ENCODE measurements at places on chromosomes 3 and 15.

DNA sequence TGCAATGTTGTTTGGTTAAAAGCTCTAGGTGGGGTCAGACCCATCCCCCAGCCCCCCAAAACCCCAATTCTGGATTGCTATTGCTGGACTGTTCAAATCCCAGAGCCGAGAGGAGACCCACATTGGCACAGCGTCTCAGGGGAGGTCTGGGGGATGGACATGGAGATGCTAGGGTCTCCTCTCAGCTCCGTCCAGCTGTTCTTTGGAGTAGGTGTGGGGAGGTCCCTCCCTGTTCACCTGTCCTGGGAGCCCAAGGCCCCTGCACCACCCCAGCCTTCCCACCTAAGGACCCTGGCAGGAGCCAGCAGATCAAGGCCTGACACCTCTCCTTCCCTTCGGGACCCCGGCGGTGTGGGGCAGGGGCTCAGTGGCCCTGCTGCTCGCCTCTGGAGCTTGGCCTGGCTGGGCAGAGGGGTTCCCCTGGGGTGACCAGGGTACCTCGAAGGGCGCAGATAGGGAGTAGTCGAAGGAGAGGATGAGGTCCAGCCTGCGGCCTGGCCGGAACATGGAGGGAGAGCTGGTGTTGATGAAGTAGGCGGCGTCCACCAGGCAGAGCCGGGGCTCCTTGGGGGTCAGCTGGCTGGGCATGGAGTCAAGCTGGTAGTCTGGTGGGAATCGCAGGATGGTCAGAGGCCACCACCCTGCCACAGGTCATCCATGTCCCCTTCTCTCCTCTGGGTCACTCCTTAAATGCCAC lies 23.9 kb downstream of the PLA2G4D start:
- no peak for DNase-seq
- H3K27ac ChIP-seq = no peak overlapping the region
- H3K27me3 ChIP-seq = peaks cover 27% of the 10 kb centered on the region
- H3K4me3 ChIP-seq = no peak overlapping the region
- H3K4me1 ChIP-seq = no peaks in the 10 kb centered on the region

DNA sequence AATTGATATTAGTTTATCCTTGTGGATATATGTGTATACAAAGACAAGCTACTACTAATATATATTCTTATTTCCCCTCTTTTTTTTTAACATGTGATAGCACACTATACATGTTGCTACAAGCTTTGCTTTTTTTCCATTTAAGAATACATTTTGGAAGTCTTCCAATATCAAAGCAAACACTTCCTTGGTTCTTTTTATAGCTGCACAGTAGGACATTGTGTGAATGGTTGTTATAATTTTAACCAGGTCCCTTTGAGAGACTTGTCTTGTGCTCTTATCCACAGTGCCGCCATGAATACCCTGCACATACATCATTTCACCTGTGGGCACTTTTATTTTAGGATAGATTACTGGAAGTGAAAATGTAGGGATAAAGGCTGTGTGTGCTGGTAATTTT lies 88.7 kb downstream of the CACNA2D3 start:
- no peaks in the 10 kb centered on the region for H3K27me3 ChIP-seq

GRCh38 chr3:170317954-170318353 lies 39.6 kb upstream of the SKIL start:
- no peak for DNase-seq
- H3K4me3 ChIP-seq = no peak overlapping the region
- H3K4me1 ChIP-seq = no peaks in the 10 kb centered on the region

- DNase-seq = no peak
- H3K36me3 ChIP-seq = no peaks in the 10 kb centered on the region
- H3K27me3 ChIP-seq = peaks cover 12% of the 10 kb centered on the region
- no peak overlapping the region for H3K4me3 ChIP-seq
- no peak overlapping the region for H3K27ac ChIP-seq
These were observed 245.7 kb downstream of the SV2B start for GRCh38 chr15:91345736-91346135.

- H3K36me3 ChIP-seq = no peaks in the 10 kb centered on the region
- peak overlapping the region; percentile 71 for H3K27ac ChIP-seq
- H3K4me3 ChIP-seq = peak overlapping the region; percentile 89
- H3K27me3 ChIP-seq = no peaks in the 10 kb centered on the region
- peaks cover 12% of the 10 kb centered on the region for H3K4me1 ChIP-seq
- no peak for DNase-seq
These were observed 1.5 kb downstream of the CAND2 start for GRCh38 chr3:12797892-12798558.

DNA sequence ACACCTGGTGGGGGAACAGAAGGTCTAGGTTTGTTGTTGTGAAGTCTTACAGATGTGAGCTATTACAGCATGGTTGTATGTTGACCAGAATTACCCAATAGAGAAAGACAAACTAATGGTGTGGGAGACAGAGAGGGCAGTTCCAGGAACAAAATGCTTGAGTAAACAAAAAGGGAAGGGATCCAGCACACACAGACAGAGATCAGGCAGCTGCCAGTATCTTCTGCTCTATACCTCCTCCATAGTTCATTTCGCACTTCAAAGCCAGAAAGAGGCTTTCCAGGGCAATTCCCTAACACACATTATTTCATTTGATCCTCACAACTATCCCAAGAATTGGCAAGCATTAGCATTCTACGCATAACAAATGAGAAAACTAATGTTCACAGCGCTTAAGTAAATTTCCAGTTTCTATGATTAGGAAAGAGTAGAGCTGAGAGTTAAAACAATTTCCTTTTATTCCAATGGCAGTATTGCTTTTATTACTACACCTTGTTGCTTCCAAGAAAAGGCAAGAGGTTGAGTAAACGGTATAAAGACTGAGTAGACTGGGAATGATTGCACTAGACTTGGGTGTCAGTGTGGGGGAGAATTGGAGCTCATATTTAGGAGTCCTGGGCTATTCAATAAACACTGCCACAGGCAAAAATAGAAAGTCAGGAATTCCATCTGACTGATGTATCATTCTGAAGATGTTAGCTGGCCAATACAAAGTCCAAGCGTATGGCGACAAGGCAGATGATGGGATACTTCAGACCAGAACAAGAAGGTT lies 39.7 kb upstream of the ZNF280D start:
- H3K27ac ChIP-seq = no peak overlapping the region
- DNase-seq = no peak
- peaks cover 13% of the 10 kb centered on the region for H3K27me3 ChIP-seq
- no peak overlapping the region for H3K4me3 ChIP-seq
- peaks cover 5% of the 10 kb centered on the region for H3K36me3 ChIP-seq

DNA sequence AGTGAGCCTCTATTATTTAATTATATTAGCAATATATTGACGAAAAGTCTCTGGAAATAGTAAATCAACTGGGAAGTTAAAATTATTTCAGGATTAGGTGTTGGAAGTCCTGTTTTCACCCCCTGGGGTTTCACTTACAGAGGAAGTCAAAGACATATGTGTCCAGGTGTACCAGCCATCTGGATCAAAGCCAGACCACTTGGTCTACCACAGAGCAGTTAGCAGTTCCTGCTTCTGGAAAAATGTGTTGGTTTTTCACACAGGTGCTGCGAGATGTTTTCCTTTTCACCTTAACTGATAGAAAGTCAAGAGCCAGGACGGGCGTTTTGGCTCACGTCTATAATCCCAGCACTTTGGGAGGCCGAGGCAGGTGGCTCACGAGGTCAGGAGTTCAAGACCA lies 13.1 kb downstream of the MME start:
- H3K36me3 ChIP-seq = no peaks in the 10 kb centered on the region
- no peak for DNase-seq
- no peaks in the 10 kb centered on the region for H3K27me3 ChIP-seq
- no peak overlapping the region for H3K27ac ChIP-seq
- no peak overlapping the region for H3K4me3 ChIP-seq
- H3K4me1 ChIP-seq = no peaks in the 10 kb centered on the region

GRCh38 chr3:169841171-169841570 lies 28.5 kb upstream of the LRRC34 start:
- no peak overlapping the region for H3K4me3 ChIP-seq
- peaks cover 39% of the 10 kb centered on the region for H3K27me3 ChIP-seq
- H3K27ac ChIP-seq = no peak overlapping the region
- DNase-seq = no peak
